Kidney (tissue), 22 donors: ENCODE measurements at places on chromosomes 16 and 17.

DNA sequence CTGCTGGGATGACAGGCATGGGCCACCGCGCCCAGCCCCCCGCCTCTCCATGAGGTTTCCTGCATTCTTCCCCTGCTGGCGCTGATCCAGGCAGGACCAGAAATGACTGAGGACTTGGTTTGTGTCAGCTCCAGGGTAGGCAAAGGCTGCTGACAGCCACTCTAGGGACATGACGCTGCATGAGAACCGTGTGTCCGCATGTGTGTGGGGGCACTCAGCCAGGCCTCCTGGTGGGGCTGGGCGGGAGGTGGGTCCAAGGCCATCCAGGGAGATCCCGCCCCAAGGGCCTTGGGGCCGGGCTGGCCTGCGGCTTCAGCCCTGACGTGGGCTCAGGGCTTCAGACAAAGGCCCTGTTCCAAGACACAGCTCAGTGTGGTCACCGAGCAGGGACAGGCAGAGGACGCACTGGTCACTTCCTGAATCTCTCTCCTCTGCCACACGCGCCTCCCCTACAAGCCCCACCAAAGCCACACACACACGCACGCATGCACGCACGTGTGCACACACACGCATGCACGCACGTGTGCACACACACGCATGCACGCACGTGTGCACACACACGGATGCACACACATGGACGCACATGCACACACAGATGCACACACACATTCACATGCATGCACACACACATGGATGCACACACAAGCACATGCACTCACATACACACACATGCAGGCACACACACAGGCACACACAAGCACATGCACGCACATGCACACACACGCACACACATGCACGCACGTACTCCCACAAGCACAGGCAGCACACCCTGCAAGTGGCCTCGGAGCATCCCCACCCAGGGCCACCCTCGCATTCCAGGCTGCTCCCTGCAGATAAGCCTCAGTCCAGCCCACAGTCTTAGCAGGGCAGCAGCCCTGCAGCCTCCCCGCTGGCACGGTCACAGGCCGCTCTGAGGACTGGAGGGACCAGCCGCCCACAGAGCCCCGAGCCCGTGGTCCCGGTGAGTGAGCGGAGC lies 5.3 kb upstream of the TMEM204 start:
- DNase-seq: no peak

DNA sequence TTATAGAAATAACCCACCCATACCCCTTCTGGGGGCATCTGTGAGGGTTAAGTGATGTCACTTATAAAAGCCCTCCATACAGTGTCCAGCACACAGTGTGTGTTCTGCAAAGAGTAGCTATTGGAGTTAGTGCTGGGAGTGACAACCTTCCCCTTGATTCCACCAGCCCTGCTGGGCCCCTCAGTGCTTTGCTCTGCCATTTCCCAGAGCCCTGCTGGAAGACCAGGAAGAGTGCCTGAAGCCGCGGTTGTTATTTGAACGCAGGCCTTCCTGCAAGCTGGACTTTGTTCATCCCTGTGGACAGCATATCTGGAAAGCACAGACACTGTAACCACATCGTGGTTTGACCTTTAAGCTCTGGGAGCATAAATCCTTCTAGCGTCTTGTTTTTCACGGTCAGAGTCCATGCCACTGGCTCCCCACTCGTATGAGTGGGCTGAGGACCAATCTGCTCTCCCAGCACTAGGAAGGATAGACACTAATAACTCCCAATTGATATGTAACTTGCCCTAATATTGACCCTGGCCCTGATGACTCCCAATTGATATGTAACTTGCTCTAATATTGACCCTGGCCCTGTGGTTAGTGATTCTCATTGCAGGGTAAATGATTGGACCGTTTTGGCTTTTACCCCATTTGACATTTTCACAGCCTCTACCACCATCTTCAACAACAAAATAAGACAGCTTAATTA lies 297.1 kb upstream of the MAF start:
- peak; percentile 83 for DNase-seq

GRCh38 chr16:67277294-67277998 lies 1.9 kb upstream of the PLEKHG4 start:
- DNase-seq: no peak

GRCh38 chr16:2150418-2151187 lies 2.2 kb downstream of the RAB26 start:
- DNase-seq: no peak

DNA sequence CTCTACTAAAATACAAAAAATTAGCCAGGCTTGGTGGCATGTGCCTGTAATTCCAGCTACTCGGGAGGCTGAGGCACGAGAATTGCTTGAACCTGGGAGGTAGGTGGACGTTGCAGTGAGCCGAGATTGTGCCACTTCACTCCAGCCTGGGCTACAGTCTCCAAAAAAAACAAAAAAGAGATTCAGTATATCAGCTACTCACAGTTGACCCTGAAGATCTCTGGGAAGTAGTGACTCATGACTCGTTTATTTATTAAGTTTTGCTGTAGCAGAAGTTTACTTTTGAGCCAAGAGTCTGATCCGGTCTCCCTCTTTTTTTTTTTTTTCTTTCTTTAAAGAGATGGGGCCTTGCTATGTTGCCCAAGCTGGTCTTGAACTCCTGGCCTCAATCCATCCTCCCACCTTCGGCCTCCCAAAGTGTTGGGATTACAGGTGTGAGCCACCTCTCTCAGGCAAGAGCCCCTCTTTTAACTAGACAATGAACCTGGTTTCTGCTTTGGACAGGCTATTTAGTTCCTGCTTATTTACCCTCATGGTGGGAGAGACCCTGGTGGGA lies 4.4 kb downstream of the MVP start:
- DNase-seq: no peak

DNA sequence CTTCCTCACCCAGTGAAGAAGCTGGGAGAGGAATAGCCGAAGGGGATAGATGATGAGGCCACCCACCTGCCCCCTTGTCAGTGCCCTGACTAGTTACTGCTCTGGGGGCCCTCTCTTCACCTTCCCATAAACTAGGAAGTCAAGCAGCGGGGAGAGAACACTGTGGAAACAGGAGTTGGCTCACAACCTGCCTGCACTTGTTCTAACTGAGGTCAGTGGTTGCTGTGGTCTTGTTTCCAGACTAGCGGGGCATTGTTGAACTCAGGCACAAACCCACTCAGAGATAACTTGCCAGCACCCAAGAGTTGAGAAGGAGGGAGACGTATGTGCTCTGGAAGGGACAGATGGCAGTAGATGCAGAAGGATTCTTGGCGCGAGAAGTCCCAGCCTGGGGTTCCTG lies 48.6 kb upstream of the DDX52 start:
- no peak for DNase-seq

DNA sequence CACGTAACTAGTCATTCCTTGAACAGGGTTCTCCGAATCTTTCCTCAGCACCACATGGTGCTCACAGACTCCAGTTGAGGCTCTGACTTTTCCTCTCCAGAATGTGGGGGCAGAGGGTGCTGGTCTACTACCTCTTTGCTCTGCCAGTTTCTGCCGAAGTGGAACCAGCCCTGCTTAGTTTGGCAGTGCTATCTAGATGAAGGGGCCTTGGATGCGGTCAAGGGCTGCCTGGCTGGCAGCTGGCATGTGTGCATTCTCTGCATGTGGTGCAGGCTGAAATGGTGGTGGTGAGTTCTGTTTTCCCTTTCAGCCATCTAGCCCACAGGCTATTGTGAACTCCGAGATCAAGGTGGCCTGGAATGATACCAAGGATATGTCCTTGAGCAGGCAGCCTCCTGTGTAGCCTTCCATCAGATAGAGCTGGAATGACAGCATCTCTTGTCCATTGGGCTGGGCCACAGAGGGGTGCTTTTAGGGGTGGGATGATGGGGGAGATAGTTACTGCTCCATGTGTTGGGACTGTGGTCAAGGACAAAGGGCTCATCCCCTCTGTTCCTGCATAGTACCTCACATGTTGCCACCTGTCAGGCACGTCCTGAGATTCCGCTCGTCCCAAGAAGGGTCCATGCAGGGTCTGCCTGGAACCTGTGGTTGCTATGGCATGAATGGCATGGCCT lies 2.0 kb downstream of the DYNLL2 start:
- DNase-seq: no peak

- no peak for DNase-seq
Measured at GRCh38 chr17:28819582-28819981, 23.0 kb downstream of the FAM222B start.

GRCh38 chr17:82439829-82440365 lies 10.7 kb downstream of the CYBC1 start:
- no peak for DNase-seq

DNA sequence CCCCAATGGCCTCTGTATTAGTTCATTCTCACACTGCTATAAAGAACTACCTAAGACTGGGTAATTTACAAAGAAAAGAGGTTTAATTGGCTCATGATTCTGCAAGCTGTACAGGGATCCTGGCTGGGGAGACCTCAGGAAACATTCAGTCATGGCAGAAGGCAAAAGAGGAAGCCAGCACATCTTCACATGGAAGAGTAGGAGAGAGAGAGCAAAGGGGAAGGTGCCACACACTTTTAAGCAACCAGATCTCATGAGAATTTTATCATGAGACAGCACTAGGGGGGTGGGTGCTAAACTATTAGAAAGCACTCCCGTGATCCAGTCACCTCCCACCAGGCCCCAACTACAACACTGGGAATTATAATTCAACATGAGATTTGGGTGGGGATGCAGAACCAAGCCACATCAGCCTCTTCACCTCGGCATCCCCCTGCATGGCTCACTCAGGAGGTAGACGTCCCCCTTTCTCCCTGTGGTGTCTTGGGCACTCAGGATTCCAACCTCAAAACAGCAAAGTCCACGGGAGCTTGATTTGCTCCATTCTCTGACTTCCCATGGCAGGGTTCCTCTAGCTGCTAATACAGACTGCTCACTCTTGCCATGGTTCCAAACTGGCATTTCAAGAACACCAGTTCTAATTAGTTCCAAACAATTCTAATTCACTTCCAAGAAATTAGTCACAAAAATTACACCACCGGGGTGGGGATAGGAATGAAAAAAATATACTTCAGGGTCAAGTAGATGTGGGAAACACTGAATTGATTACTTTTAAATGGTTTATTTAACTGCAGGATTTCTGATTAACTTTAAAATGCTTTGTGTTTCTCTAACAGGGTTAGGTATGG lies 203.8 kb upstream of the HSBP1 start:
- no peak for DNase-seq
